COR-L47 (cell line): ENCODE measurements at places on chromosomes 2 and 18.

- DNase-seq: no peak
Observed at GRCh38 chr2:105990624-105991023, 203.5 kb downstream of the UXS1 start.

- peak; percentile 67 for DNase-seq
Observed at GRCh38 chr2:210663631-210664089, 107.3 kb downstream of the CPS1 start.

DNA sequence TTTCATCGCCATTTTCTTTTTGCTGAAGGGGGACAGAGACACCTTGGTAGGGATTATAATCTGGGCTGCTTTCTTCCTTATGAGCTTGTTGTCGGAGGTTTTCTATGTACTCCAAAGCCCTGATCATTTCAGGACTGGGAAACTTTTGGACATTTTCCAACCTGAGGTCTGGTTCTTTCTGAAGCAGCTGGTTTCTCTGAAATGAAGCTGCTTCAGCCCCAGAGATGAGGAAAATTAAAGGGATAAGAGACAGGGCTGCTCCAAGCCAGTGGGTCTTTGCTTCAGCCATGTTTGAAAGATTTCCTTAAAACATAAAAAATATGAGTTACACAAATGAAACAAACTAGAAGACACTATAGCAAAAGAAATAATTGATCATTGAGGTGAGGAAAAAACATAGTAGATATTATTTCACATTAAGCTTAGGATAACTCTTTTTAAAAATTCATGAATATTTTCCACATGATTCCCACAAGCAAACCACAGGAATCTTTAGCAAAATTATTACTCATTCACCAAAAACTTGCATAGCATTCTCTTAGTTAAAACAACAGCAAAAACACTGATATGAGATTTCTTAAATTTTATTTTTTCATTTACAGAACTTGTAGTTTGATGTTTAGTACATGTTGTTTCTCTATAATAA lies 3.0 kb downstream of the SCG2 start:
- no peak for DNase-seq

GRCh38 chr18:8787371-8787670 lies 82.0 kb downstream of the MTCL1 start:
- DNase-seq: no peak
